ENCODE measurements at places on chromosomes 5 and 9.

GRCh38 chr5:134937526-134937925 lies 30.2 kb upstream of the CATSPER3 start:
- DNase-seq = no peak

DNA sequence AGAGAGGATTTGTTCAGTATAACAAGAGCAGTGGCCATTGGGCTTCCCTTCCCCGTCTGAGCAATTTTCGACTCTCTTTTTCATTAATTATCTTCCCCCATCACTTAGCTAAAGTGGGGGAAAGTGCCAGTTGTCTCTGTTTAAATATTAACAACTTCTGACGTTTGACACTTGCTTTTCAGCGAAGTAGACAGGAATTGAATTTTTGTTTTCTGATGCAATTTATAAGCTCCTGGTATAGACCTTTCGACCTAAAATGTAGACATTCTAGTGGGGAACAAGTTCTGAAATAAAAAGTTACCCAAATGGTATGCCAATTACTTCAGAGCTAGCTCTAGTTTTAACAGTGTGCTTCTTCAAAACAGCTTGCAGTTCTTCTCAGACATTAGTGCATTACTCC lies 100.6 kb downstream of the ITGA1 start:
- no peak for DNase-seq

- DNase-seq = no peak
These were observed 31.8 kb upstream of the FOXB2 start for GRCh38 chr9:76987594-76988200.

- peak; percentile 86 for DNase-seq
These were observed 31.7 kb upstream of the PRXL2C start for GRCh38 chr9:96686638-96687335.

- no peak for DNase-seq
These were observed 205.8 kb upstream of the KIF2A start for GRCh38 chr5:62100201-62100600.

DNA sequence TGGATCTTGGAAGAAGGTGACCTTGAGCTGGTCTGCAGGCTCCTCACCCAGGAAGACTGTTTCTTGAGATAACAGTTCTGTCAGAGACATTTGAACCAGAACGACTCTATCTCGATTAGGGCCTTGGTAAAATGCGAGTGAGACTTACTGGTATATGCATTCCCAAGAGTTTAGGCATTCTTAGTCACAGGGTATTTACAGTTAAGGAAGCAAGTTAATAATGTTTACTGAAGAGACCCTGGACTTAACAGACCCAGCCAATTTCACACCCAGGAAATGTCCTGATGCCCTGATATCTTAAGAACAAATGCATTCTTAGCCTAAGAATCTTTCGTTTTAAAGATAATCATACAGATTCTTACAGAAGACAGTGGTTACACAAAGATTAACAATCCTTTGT lies 1867.2 kb upstream of the C9orf72 start:
- DNase-seq = no peak

DNA sequence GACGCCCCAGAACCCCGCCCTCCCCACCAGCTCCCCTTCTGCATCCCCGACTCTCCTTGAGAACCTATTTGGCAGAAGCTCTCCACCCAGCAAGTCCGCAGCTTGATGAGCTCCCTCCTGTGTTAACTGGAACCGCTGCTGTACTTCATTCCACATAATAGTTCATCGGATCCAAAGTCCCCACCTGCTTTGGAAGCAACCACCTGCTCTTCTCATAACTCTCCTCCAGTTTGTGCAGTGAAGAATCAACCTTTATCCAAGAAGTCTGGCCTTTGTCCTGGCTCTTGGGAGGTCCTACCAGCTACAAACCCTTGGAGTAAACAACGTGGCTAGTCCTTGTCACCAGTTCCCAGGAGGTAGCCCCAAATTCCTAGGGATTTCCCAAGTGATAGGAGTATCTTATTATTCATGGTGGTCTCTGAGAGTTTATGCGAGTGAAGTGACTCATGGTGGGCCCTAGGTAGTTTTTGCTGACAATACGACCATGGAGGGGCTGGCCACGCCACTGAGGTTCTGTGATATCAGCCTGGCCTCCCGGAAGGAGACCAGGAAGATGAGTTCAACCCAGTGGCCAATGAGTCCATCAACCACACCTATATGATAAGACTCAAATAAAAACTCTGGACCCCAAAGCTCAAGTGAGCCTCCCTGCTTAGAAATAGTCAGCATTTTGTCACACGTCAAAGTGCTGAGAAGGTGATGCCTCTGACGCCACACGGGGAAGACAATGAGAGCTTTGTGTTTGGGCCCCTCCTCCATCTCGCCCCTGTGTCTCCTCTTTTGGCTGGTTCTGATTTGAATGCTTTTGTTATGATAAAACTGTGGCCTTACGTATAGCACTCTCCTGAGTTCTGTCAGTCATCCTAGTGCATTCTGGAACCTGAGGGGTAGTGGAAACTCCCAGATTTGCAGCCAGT lies 3.6 kb upstream of the IL4 start:
- no peak for DNase-seq

GRCh38 chr5:173053041-173053440 lies 3.1 kb upstream of the CREBRF start:
- DNase-seq = no peak

- no peak for DNase-seq
These were observed 135.5 kb upstream of the CPEB4 start for GRCh38 chr5:173752653-173753052.

GRCh38 chr5:82418608-82418950 lies 140.4 kb upstream of the RPS23 start:
- no peak for DNase-seq

DNA sequence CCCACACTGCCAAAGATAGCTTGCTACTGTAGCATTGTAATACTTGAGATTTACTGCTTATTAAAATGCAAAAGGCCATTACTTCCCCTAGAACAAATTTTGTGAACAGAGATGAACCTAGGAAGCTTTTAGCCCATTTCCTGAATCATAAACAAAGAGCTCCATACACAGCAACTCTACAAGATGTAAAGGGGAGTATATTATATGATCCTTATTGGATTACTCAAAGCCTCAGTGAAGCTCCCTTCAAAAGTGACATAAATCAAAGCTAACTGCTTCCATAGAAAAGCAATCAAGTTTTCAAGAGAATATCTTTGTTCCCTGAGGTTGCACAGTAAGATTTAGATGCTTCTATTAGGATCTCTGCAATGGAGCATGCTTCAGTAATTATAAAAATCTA lies 629.8 kb downstream of the EFNA5 start:
- DNase-seq = no peak

DNA sequence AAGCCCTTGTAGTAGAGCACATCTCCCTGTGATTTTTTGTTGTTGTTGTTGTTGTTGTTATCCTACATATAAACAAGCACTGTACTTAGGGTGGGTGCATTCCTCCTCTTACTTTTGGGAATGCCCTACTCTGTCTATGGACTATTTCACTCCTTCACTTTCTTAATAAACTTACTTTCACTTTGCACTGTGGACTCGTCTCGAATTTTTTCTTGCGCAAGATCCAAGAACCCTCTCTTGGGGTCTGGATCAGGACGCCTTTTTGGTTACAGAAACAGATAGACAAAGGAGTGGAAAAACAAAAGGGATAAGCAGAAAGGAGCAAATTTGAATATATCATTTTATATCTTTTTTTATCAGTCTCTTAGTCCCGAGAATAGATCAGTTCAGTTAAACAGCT lies 14.4 kb upstream of the PAIP1 start:
- no peak for DNase-seq

DNA sequence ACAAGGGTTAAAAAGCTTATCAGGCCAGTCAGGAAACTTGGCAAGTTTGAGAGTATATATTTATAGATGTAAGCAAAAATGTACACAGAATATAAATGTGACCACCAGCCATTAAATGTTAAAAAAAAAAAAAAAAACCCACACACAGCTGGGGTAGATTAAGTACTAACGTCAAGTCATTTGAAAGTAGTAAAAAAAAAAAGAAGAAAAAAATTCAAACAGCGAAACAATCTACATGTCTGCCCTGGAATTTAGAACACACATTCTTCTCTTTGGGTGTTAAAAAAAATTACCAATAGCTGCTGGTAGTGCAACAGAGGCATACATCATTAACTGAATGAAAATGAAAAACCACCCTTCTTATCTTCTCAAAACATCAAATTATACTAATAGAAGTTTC lies 269.7 kb downstream of the MLLT3 start:
- DNase-seq = no peak

DNA sequence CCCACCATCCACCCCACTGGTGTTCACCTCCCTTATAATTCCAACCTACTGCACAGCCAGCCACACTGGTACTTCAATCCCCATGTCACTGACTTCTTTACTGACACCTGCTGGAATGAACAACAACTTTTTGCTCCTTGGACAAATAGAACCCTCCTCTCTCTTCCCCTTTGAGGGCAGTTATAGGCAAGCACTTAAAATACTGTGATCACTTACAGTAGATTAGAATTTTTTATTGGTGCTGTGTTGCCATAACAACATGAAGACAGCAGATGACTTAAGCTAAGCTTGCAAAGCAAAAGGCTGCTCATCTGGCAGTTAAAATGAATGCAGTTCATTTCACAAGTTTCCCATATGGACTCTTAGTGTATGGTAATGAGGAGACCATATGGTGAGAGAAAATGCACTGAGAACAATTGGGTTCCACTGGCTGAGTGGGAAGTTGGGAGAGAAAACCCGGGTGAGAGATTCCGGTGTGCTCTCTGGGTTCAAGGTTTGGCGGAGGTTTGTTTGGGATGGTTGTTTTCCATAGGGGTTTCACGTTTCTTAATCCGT lies 374.3 kb downstream of the EBF1 start:
- DNase-seq = no peak
